ENCODE measurements at places on chromosomes 2 and 18.

GRCh38 chr2:88711289-88711688 lies 19.8 kb downstream of the RPIA start:
- no peak for DNase-seq

DNA sequence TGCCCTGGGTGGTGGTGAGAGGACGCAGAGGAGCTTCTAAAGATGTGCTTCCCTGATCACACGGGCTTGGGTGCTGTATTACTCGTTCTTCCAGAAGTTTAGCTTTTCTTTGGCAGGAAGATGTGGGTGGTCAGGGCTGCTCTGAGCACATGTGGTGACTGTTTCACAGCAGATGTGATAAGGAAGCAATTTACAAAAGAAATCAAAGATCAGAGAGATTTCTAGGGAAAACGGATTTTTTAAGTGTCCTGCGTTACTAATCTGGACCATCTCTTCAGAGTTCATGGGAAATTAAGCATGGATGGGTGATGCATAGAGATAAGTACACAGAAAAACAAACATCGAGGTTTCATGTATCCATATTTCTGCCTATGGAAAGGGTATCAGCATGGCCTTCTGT lies 99.4 kb downstream of the WDSUB1 start:
- DNase-seq, result no peak

GRCh38 chr2:129050101-129050500 lies 731.4 kb upstream of the HS6ST1 start:
- DNase-seq, result no peak

DNA sequence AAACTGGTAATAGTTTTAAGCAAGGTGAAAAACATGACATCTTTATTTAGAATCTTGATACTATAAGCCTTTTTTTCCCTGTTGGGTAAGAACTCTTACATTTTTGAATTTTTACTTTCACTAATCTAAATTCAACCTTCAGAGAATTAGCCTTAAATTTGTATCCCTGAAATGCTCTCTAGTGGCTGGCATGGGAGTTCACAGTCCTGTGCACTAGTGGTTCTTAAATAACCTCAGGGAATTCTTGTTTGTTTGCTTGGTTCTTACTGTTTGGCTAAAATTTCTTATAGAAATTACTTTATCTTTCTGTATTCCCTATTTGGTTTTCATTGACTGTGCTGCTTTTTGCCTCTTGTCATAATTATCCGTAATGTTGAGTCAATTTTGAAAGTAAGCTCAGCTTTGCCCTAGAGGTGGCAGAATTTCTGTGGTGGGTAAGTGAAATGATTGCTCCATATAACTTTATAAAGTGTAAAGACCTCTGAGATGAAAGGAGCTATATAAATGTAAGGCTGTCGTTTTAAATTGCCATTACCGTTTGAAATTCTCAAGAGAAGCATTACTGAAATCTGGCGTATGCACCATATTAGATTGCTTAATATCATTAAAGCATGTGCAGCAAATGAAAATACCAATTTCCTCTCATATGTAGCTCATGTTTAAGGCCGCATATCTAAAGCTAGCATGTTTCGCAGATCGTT lies 391.3 kb upstream of the FIGN start:
- DNase-seq, result peak; percentile 69

DNA sequence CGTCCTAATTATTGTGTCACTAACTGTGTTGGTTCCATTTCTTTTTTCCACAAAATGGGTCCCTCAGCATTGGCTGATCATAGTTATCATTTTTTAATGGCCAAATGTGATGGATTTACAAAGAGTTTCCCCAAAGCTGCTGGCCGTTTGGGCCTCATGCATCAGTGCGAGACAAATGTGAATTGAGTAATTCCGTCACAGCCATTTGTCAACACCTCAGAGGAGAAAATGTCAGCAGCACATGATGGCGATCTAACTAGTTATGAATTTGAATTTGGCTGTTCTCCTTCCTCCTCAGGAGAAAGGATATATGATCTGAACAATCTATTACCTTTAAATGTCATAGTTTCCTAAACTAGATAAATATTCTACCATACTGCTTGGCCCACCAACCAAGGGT lies 54.9 kb upstream of the SP3 start:
- DNase-seq, result no peak

GRCh38 chr2:74831693-74832530 lies 2.0 kb upstream of the HK2 start:
- DNase-seq, result peak; percentile 41

DNA sequence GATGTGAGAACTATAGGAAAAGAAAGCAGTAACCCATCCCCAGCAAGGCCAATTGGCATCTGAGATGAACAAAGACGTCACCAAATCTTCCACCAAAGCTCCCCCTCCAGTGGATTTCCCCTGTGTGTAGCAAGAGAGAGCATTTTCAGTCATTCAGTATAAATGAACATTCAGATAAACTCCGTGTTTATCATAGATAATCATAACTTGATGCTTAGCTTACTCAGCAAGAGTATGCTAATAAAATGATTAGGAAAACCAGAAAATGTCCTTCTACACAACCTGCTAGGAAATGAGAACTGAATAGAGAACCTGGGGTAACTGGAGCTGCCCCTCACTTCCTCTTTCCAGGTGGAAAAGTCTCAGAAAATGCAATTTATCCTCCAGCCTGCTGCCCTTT lies 198.0 kb upstream of the CCDC150 start:
- DNase-seq, result no peak

- DNase-seq, result peak; percentile 63
Observed at GRCh38 chr2:73984203-73984921, at the start of gene TET3. TET3 (plus strand) TSS chr2:73984910; CDS start chr2:73986404, 1,494 bp downstream.

DNA sequence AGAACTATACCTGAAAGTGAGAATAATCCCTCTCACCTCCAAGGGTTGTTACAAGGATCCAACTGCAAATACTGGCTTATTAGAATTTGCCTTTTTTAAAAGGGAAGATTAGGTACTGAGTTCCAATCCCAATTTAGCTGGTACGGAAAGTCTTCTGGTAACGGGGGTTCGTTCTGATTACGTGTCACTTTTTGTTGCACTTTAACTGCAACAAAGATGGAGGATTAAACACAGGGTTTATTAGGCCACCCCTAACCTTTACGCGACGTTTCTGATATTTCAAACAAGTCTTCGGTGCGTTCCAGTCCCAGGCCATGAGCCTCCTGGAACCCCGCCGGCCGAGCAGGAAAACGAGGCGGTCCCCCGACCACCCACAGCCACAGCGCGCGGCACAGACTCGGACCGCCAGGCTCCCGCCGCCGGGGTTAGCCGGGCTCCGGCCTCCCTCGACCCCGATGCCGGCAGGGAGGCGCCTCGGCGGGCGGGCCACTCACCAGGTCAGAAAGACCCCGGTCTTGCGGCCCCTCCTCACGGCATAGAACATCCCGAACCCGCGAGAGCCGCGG lies 411 bp downstream of the RNASEH1 start:
- no peak for DNase-seq

GRCh38 chr2:54964816-54965215 lies 85.4 kb downstream of the RTN4 start:
- no peak for DNase-seq

- DNase-seq, result no peak
Observed at GRCh38 chr2:171745806-171746205, 58.5 kb downstream of the DYNC1I2 start.

GRCh38 chr2:150376553-150377335 lies 110.7 kb downstream of the RND3 start:
- DNase-seq, result peak; percentile 82

GRCh38 chr2:229627728-229628127 lies 86.6 kb downstream of the DNER start:
- DNase-seq, result no peak

- no peak for DNase-seq
Observed at GRCh38 chr2:128685841-128686496, 367.3 kb upstream of the HS6ST1 start.

DNA sequence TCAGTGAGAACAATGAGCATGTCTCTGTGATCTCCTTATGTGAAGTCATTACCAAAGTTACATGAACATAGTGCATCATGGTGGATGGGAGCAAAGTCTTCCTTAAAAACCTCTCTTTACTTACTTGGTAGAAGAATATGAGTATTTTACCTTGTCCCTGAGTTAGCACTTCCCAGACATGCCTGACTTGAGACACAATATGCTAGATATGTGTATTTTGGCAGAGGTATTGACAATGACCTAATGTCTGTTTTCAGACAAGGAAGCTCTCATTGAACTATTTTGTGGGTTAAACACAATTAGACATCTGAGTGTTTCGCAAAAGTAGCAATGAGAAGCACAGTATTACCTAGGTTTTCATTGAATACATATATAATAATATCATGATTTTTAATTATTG lies 99.1 kb upstream of the MC4R start:
- DNase-seq, result peak; percentile 36

DNA sequence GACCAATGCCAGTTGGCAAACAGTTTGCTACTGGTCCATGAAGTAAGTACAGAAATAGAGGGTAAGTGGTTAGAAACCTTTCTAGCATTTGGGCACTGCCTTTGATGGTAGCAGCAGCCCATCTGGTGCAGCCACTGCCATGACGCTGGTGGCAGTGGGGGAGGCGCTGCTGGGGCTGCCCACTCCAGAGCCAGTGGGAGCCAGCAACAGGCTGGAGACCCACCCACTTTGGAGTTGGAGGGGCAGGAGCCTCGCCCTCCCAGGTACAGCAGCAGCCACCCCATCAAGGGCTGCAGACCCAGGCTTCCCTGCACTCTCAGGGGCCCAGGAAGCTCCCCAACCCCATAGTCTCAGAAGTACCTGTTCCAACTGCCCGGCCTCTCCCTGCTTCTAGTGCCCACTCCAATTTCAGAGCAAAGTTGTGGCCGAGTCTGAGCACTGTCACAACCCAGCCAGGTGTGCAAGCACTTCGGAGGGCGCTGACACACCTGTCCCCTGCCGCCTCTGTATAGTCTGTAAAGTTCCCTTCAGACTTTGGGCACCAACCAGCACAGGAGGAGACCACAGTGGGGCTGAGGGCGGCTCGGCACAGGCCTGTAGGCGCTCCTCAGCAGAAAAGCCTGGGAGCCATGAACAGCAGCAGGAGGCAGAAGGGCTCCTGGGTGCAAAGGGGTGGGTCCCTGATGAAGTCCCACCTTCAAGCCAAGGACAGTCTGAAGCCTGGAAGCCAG lies 125.6 kb upstream of the CCDC150 start:
- no peak for DNase-seq

GRCh38 chr2:112121682-112122254 lies 16.4 kb upstream of the FBLN7 start:
- peak; percentile 86 for DNase-seq

DNA sequence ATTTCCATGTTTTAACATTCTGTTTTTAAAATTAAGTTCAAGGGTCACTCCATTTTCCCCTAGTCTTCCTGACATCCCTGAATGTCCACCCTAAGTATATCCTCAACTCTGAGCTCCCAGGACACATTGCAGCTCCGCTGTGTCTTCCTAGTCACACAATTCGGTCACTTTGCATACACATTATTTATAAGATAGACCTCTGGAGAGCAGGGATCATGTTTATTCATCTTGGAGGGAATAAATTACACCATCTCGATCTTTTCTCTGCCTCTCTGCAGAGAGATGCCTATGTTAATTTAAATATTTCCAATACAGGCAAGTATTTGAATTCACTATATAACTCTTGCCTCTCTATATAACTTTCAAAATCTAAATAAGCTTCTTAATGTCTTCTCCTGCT lies 166.2 kb downstream of the SLC39A10 start:
- no peak for DNase-seq

DNA sequence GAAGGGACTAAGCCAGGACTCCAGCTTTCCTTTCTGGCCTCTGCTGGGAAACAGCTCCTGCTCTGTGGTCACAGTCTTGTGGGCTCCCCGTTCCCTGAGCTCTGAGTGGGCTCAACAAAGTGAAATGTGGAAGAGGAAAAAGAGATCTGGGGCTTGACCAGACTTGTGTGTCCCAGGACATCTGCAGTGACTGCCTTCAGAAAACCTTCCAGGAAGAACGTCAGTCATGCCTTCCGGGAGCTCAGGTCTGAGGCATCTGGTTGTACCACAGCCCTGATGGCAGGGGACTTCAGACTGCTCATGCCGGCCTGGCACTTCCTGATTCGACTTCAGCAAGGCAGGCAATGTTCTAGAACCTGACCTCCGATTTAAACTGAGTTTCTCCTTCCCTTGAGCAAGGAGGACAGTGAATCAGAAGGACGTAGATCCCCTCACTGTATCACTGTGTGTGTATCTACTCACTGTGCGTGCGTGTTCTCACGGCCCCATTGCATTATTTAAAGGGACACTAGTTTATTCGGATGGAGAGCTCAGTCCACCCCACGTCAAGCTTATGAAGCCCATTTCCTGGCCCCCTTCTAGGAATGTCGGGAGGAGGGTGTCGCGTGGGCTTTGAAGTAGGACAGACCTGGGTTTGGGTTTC lies 548 bp upstream of the FBLN7 start:
- peak; percentile 43 for DNase-seq

DNA sequence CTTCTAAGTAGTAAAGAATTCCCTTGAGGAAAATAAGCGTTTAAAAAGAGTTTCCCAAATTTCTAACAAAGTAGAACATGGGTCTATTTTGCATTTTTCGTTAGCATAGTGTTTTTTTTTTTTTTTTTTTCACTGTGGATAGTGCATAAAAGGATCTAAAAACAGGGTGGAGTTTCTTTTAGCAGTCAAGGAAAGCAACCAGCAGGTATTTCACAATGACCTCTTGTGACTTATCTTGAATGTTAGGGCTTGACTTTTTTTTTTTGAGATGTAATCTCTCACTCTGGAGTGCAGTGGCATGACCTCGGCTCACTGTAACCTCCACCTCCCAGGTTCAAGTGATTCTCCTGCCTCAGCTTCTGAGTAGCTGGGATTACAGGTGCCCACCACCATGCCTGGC lies 14.9 kb upstream of the DGKD start:
- DNase-seq, result no peak

DNA sequence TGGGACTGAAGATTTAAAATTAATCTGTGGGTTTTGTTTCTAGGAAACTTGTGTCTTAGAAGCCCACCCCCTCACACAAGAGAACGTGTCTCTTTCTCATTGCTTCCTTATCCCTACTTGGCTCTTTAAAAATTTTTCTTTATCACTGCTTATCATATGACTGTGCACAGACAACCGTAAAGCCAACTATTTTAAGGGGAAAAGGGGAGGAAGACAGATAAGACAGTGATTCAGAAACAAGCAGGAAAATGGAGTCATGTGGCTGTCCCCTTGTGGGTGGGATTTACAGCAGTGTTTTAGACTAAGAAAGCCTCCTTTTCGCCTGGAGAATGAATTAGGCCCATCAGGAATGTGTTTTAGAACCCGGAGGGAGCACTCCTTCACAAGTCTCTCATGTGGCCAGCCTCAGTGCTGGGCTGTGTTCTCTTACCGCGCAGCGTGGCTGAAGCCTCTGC lies 17.6 kb downstream of the PRKCE start:
- no peak for DNase-seq

DNA sequence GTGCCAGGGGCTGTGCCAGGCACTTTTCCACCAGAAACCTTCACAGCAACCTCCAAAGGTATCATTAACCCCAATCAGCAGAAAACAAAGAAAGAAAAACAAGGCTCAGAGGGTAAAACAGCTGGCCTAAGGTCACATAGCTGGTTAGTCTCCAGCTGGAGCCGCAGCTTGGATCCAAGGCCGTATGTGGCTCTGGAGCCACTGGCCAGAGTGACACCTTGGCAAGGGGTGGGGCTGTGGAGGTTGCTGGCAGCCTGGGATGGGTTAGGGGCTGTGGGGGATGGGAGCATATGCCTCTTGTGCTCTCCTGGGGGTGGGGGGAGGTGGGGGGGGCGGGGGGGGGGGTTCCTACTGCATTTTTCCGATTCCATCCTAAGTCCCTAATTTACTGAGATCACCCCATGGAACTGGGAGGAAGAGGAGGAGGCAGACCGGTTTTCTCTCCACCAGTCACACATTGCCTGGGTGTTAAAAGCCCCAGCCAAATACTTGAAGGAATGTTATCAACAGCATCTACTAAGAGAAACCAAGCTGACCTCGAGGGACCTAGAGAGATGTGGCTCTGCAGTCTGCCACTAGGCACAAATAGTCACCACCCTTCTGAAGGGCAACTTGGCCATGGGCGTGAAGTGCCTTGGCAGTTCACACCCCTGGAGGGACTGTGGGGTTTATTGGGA lies 8.0 kb downstream of the HAAO start:
- no peak for DNase-seq

Measured in adipocyte (in vitro differentiated cells).